SW480 (cell line): ENCODE measurements at places on chromosomes 7 and 10.
A peak's percentile ranks its signal among the peaks of the same experiment; 100 is the strongest.

- DNase-seq: peak; percentile 5
Observed at GRCh38 chr10:58175990-58176900, 91.4 kb downstream of the IPMK start.

GRCh38 chr7:98051118-98051744 is 55.4 kb upstream of the LMTK2 start:
- peak; percentile 93 for DNase-seq

- DNase-seq: peak; percentile 8
Observed at GRCh38 chr10:97651773-97652172, 11.3 kb downstream of the PI4K2A start.

DNA sequence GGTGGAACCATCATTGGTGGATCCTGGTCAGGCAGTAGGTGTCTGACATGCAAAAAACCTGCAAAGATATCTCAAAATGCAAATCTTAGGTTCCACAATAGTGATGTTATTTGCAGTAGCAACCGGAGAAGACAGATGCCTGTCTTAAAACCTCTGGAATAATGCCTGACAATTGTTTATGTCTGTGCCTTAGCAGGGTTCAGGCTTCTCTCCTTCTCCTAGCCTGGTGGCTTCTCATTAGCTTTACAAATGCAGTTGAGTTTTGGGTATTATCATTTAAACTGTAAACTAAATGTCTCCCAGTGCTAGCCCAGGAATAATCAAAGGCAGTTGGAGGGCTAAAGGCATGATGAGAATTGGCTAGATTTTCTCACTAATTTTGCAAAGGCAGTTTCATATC is 146.3 kb upstream of the NRG3 start:
- no peak for DNase-seq

DNA sequence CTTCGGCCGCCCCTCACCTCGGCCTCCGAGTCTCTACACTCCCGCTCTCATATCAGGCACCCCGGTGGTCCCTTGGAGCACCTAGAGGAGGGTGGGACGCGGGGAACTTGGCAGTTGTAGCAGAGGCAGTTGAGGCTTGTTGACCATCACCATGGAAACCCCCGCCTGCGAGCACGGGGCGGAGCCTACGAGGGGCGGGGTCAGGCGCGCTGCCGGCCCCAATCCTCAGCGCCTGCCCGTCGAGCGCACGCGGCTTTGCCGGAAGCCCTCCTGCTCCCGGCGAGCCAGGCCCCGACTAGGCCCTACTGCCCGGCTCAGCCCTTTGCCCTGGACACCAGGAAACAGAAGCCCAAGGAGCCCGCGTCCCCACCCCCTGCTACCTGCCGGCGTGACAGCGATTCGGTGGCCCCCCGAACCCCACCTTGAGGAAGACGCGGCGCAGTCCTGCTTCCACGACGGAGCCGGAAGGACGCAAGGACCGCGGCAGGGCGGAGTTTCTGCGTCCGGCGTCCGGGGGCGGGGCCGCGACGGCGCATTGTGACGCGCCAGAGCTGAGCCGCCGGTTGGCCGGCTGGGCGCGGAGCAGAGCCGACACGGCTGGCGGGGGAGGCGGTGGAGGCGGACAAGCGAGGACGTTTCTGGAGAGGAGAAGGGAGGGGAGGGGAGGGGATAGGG is at the start of gene HNRNPF:
HNRNPF (minus strand) TSS at position 477 of the 675 bp plus-strand sequence. CDS start 21,302 bp downstream, outside the sequence.
- peak; percentile 90 for DNase-seq

GRCh38 chr10:8192301-8192700 is 137.8 kb downstream of the GATA3 start:
- DNase-seq: no peak

DNA sequence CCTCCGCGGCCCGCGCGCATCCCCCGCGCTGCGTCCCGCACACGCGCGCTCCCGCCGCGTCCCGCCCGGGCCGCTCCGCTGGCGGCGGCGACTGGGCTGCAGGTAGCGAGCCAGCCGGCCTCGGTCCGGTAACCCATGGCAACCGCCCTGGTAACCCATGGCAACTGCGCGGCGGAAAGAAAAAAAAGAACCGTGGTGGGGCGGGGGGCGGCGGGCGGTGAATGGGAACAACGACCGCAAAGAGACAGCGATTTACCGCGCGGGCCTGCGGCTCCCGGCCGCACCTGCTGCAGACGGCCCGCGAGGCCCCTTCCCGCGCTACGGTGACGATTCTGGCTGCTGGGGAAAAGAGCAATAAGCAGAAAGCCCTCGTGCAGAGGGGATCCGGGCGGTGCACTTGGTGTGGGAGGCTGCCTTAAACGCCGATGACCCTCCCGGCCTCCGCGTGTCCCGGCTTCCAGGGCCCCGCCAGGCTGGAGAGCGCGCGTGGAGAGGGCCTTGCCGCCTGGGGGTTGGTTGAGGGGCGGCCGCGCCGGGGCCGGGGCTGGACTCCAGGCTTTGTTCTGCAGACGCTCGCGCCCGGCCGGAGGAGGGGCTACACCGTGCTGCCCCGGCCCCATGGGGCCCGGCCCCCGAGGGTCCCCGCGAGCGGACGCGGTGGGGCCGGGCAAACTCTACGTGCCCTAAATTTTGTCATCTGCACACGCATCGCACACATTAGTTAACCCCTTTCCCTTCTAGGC is 84.7 kb downstream of the SNX10 start:
- peak; percentile 86 for DNase-seq

DNA sequence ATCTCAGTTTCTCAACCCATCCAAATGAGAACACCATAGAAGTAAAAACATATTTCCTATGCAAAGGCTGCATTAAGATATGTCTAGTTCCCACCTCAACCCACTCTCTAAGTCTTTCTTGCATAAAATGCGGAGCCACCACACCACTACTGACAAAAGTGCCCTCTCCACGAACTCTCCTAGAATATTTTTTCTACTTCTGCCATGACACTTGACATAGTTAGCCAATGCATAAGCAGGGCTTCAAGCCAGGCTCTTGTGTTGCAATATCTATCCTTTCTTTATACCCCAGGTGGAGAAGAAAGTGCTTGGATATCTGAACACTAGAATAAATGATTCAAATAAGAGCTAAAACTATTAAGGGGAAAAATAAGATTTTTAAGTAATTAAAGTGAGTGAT is 465.2 kb downstream of the NRG3 start:
- DNase-seq: no peak

DNA sequence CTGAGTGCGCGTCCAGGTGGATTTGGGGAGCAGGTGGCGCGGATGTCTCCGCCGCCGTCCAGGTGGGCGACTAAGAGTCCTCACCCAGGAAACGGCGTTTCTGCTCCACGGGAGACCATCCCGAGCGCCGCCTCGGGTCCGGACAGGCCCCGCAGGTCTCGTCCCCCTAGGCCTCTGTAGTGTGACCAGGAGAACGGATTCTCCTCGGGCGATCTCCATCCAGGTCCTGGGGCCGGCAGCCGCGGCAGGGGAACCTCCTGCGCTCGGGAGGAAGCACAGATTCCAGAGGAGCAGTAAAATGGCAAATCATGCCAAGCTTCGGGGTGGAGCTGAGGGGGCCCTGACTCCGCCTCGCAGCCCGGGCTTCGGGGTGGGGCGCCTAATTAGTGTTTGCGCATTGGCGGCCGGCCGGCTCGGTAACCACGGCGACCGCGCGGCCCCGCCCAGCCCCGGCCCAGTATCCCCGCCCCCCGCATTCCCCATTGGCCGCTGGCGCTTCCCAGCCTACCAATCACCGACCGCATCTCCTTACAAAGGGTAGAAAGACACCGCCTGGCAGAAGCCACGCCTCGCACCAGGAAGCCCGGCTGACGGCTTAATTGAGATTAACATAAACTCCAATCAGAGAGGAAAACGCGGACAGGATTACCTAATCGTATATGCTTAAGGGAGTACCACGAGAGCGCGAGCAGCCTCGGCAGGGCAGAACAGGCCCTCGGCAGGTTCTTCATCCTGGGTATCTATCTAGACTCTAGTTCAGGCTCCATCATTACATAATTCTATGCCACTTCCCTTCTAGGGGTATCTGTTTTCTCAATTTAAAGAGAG is 168.6 kb downstream of the ARHGAP12 start:
- peak; percentile 95 for DNase-seq

GRCh38 chr10:28810057-28810870 is 132.9 kb downstream of the BAMBI start:
- no peak for DNase-seq

DNA sequence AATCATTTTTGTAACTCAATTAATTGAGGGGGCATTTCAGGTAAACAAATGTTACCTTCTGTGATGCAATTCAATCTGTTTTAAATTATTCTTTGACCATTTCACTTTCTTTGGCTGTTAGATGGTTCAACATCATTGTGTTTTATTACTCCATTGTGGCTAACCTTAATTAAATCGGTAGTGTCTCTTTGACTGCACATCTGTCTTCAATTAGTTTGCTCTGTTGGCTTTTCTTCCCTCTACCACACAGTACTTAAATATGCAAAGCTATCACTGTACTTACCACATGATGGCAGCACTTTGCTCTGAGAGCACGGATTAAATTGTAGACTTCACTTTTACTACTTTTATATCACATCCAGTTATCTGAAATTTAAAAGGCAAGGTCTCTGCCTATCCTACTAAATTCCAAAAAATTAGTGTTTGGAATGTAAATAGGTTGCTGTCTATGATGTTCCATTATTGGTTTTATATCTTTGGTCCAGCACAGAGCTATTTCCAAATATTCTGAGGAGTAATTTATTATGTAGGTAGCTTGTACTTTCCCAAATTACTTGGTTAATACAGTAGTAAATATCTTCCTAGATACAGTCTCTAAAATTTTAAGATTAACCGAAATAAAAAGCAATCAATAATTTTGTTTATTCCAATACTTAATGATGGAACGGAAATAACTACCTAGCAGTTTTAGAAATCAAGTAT is 352.0 kb downstream of the PCLO start:
- DNase-seq: peak; percentile 79

DNA sequence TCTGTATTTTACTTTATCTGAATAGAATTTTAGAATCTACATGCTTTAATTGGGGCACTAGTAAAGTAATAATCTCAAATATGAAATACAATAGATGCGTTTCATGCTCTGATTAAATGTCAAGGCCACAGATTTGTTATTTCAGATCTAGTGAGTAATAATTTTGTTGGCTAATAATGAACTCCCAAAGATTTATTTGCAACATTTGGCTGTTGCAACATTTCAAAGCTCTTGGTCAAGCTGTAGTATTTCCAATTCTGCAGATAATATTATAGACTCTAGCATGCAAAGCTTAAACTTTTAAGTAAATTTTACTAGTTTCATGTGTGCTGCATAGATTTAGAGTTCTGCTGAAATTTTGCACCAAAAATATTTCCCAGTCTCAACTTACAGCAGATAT is 16.7 kb downstream of the LRRN3 start:
- no peak for DNase-seq

DNA sequence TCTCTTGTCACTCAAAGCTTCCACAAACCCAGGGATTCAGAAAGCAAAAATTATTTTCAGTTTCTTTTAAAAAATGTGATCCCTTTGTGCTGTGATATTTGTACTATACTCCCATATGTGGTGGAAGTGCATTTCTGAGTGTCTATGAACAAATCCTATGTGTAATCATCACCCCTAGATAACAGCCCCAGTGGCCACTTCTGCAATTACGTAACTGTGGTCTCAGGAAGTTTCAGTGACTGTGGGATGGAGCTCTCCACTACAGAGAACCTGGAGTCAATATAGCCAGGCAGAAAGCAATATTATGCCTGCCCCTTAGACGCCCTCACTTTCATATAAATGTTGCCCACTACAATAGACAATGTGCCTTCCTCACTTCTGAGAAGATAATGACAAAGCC is 1101.7 kb upstream of the GHITM start:
- peak; percentile 1 for DNase-seq

DNA sequence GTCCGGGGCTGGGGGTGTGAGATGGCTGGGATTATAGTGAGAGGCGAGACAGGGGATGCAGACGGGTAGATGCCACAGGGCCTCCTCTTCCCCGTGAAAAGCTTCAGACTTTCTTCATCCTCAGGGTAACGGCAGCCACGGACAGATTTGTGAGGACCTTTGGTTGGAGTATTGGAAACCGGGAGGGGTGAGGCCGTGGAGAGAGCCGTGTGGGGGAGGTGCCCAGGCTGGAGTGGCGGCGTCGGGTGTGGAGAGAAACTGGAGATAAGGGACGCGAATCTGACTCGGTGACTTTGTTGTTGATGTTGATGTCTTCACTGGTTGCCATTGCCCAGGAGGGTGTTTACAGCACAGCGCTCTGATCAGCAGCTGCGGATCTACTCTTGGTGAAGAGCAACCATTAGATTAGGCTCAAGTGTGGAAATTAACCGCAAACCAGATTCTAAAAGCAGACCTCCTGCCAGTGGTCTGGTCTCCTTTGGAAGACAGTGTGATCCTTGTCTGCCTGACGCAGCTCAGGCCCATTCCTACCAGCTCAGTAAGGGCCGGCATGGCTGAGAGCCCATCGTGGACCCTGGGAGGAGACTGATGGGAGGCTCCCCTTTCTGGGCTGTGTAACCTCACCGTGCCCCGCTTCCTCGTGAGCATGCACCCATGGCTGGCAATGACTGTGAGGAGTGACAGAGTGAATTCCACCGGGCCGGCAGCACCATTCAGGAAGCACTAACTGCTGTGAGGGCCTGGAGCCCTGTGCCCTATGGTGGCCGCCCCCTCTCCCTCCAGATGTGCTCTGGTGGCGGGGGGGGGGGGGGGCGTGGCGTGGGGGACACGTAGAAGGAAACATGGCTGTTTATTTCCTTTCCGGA is 90.3 kb downstream of the INPP5A start:
- no peak for DNase-seq

GRCh38 chr7:31997423-31997822 is 72.8 kb downstream of the PDE1C start:
- no peak for DNase-seq

- no peak for DNase-seq
Observed at GRCh38 chr10:44352316-44353127, 32.4 kb downstream of the CXCL12 start.

- no peak for DNase-seq
Observed at GRCh38 chr7:22578007-22578733, 78.2 kb upstream of the STEAP1B start.

- no peak for DNase-seq
Observed at GRCh38 chr10:8365935-8366911, 311.7 kb downstream of the GATA3 start.

- DNase-seq: peak; percentile 36
Observed at GRCh38 chr10:58335306-58336005, 650 bp downstream of the UBE2D1 start.

DNA sequence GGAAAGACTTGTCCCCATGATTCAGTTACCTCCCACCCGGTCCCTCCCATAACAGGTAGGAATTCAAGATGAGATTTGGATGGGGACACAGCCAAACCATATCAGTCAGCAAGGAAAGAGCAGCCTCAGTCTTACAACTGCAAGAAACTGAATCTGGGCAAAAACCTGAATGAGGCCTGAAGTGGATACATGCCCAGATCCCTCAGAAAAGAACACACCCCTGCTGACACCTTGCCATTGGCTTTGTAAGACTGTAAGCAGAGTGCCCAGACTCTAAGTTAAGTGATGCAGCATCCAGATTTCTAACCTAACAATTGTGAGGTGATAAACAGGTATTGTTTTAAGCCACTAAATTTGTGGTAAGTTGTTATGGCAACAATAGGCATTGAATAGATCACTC is 670.8 kb downstream of the SORCS1 start:
- no peak for DNase-seq
